ENCODE measurements at places on chromosomes 2 and 18.
A peak's percentile ranks its signal among the peaks of the same experiment; 100 is the strongest.

DNA sequence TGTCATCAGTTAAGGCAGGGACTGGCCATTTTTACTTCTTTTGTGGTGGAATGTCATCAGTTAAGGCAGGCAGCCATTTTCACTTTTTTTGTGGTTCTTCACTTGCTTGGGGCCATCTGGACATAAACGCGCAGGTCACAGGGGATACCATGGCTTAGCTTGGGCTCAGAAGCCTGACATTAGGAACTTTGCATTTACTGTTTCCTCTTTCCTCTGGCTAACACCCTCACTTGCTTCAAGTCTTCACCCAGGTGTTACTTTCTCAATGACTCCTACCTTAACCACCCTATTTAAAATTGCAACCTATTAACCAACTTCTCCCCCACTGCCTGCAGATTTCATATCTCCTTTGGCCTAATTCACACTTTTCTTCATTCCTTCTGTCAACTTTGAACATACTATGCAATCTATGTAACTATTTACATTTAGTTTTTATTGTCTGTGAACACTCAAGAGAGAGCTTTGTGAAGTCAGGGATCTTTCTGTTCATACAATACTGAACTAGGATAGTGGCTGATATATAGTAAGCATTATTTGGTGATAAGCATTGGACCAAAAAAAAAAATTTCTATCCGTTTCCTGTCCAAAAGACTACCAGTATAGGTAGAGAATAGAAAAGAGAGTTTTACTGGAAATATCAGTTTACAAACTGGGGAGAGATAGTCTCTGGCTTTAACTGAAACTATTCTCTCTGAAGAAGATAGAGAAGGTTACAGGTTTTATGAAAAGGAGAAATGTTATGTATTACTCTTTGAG, 600.1 kb upstream of the ZNF804A start:
- DNase-seq, result no peak

DNA sequence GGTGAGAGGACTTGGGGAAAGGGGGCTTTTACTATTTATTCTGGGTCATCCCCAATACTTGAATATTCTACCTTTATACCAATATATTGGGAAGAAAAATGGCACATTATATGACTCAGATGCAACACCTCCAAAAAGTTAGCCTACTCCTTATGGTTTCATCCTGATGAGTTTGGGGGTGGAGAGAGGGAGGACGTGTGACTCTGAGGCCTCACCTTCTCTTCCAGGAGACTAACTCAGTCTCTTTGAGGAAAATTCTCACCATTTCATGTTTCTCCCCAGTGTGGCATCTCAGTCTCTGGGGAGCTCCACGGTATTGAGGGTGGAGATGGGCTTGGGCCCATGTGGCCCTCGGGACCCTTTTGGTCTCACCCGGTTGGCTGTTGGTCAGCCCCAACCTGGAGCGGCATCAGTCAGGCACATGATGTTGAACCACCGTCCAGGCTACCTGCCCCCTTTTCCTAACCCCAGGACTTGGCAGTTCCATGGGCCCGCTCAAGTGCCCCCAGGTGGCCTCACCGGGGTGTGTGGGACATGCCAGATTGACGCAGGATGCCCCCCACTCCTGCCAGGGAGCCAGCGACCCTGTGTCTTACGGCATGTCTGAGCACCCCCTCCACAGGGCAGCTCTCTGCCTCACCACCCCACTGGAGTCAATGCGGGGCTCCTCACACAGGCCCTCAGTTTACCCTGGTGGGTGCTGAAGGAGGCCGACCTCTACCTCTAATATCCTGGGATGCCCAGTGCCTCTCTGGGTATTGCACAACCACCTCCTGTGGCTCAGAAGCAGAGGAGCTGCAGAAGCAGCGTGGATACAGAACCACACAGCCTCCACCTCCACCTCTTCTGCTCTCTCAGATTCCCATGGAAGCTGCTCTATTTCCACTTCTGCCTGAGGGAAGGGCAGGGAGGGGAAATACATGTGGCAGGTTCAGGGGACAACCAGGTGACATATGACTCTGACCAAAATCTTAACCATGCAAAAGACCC, 297.4 kb downstream of the EIPR1 start:
- DNase-seq, result no peak

GRCh38 chr2:9638532-9638931, 7.7 kb upstream of the YWHAQ start:
- DNase-seq, result no peak

GRCh38 chr2:85194780-85195480, 61.7 kb downstream of the TCF7L1 start:
- DNase-seq, result no peak

GRCh38 chr2:179574061-179574519, 287.3 kb downstream of the ZNF385B start:
- no peak for DNase-seq

DNA sequence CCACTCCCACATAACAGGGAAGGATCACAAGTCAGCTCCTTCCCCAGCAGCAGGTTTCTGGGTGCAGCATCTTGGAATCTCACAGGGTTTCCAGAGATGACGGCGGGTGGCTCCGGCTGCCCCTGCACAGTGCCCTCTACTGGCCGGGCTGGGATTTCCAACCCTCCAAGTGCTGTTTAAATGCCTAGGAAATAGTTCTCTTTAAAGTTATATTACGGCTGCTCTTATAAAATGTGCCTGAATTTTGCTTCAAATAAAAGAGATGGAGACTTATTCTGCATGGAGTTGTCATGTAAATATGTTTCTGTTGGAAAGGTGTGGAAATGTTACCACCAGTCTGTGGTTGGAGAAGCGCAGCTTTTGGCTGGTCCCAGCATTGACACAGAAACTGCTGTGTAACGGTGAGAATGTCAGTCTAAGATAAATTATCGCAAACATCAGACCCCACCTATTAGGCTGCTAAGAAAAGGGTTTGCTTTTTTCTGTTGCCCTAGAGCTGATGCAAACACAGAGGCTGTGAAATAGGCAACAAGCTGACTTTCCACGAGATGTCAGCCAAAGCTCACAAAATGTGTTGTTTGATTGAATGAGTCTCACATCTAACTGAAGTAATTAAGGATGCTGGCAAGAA, 3.3 kb upstream of the HJURP start:
- peak; percentile 34 for DNase-seq

- no peak for DNase-seq
Measured at GRCh38 chr2:3595404-3595803, 492 bp downstream of the COLEC11 start.

GRCh38 chr2:155599834-155600233, 732.7 kb downstream of the NR4A2 start:
- no peak for DNase-seq

- DNase-seq, result no peak
Measured at GRCh38 chr18:58051765-58052460, 7.9 kb downstream of the NEDD4L start.

GRCh38 chr18:47166294-47166693, 9.9 kb downstream of the IER3IP1 start:
- DNase-seq, result no peak

DNA sequence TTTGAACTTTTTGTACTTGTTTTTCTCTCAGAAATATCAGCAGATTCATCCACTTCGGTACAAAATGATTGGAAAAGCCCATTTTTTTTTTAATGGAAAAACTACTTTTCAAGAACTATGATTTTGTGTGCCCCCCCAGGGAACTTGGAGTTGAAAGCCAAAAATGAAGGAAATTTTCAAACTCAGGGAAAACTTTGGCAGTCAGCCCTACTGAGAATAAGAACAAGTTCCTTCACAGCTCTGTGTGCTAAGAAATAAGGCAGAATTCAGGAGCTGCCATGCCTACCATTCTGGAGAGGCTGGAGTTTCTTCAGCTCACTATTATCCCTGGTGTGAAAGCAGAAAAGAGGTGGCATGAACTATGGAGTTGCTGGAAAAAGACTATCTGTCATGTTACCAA, 226.0 kb upstream of the SLC35G4 start:
- DNase-seq, result no peak

DNA sequence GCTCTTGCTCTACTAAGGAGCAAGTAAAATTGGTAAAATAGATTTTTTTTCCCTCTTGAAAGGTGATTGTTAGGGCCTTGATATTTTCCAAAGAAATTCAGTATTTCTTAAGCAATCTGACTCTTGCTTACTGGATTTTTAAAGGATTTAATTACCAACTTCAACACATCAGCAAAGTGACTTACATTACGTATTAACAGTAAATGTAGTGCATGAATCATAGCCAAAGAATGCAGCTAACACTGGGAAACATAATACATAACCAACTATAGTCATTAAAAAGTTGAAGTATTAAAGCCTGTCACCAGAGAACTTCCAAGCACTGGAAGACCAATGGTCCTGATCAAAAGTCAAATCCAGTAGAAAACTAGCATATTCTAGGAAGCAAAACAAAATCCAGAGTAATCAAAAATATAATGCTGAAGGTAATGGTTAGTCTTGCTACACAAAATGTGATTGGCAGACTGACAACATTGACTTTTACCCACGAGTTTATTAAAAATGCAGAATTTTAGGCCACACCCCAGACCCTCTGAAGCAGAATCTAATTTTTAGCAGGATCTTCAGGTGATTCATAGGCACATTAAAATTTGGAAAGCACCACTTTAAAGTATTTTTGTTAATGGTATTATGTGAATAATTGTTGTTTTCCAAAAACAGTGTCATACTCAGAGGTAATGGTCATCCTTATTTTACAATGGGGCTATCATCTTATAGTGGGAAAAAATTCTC, 31.8 kb upstream of the CAVIN2 start:
- no peak for DNase-seq

- DNase-seq, result no peak
Measured at GRCh38 chr2:128773641-128774319, 455.1 kb upstream of the HS6ST1 start.

DNA sequence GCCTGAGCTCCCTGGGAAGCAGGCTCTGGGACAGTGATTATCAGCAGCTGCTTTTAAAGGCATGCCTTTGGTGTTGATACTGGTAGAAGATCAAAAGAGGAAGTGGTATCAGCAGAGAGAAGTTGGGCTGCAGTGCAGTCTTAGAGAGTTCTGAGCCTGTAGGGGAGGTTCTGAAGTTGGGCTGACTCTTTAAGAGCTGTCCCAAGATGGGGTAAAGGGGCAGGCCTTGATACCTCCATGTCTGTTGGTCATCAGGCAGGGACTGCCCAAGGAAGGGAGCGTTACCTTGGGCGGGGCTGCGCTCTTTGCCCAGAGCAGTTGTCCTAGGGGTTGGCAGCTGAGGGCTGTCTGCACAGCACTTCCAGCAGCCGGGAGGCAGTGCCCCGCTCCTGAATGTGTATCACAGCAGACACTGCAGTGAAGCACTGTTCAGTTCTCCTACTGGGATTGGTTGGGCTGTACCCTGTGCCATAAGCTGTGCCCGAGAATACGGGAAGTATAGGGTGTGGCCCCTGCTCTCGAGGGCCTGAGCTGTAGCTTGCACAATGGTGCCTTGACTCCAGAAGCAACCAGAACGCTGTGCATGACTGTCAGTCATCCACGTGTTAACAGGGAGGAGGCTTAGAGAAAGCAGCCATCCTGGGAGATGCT, 177.0 kb downstream of the CTIF start:
- DNase-seq, result no peak

DNA sequence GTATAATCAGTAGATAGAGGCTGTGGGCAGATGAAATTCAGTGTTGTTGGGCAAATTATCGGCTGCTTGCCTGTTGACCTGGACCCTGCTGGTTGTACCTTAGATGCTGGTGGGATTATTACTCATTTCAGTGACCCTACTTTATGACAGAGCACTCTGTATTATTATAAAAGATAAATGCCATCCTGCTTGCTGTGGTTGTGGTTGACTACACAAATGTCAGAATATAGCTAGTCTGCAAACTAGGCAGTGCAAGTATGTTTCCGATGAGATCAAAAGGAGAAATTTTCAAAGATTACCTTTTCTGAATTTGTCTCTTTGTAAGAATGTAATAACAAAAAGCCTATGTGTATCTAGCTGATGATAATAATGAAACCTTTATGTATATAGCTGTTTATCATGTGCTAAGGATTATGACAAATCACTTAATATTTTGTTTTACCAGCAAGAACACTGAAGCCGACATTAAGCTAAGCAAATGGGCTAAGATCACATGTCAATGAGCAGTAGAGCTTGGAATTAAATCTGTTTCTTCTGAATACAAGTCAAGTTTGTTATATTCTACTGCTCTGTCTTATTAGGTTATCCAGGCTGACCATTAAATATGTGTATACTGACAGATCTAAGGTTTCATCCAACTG, 219.2 kb downstream of the CAMKMT start:
- no peak for DNase-seq

DNA sequence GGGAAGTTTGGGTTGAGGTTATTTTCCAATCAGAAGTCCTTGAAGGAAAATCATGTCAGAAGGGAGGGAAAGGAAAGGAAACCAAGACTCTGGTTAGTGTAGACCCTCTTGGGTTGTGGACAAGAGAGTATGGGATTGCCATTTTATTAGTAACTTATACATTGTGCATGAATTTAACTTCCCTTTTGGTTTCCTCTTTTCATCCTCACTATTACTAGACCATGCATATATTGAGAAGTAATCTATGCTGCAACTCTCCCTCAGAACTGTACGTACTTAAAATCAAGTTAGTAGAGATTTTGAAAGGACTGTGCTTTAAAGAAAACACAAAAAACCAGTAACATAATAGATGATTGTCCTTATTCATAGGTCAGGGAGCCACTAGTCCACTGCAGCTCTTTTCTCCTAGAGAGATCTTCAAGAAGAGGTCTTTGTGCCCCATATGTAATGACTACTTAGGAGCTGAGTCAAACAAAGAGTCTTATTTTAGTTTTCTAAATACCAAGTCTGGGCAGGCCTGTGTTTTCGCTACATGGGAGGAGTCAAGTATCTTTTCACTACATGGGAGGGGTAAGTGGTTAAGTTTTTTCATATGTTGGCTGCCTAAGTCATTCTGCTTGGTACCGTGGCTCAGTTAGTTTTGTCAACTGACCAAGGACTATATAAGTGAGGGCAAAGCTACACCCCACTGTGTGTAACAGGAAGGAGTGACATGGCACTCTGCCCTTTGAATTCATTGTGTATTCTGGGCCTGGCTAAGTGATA, 25.2 kb upstream of the FAM117B start:
- no peak for DNase-seq

DNA sequence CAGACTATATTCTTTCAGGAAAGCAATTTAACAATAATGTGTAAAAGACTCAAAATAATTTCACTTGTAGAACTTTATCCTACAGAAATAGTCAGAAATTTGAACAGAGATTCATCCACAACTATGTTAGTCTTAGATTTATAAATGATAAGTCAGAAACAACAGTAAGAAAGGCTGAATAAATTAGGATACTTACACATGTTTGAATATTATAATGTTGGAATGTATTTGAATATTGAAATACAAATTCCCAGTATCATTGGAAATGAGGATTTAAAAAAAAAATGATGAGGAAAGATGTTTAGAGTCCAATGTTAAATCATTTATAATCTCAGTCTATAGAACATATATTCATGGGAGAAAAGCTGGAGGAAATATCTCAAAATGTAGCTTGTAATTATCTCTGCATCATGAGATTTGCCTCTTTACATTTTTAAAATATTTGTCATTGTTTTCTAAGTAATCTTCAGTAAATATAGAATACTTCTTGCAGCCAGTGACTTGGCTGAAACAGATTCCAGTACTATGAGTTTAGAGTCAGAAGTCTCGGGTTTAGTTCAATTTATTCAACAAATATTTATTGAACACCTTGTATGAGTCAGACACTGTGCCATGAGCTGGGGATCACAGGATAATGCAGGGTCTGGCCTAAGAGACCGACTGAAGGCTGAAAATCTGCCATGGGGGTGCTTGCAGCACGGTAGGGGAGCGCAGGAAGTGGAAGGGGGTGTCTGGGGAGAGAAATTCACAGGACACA, 32.3 kb downstream of the CXCR4 start:
- no peak for DNase-seq

GRCh38 chr18:31439807-31440325, 7.7 kb upstream of the DSG3 start:
- DNase-seq, result no peak

GRCh38 chr2:86584151-86584913, 21.1 kb upstream of the CHMP3 start:
- DNase-seq, result no peak

GRCh38 chr2:178386986-178387597, 63.9 kb downstream of the PRKRA start:
- no peak for DNase-seq
